CMK (cell line): ENCODE measurements at places on chromosomes 11 and 22.

DNA sequence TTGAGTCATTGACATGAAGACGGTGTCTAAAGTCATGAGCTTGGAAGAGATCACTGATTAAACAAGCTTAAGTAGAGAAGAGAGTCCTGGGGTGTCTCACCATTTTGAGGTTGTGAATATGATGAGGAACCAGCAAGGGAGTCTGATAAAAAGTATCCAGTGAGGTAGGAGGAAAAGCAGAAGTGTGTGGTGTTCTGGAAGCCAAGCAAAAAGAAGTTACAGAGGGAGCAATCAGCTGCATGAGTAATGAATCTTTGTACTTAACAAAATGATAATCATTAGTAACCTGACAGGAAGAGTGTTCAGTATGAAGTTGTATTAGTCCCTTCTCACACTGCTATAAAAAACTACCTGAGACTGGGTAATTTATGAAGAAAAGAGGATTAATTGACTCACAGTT, 131.3 kb downstream of the C11orf87 start:
- DNase-seq, result no peak

- no peak for DNase-seq
These were observed 182.0 kb downstream of the CWF19L2 start for GRCh38 chr11:107275632-107276031.

GRCh38 chr11:95450547-95451123, 219.6 kb upstream of the SESN3 start:
- no peak for DNase-seq

DNA sequence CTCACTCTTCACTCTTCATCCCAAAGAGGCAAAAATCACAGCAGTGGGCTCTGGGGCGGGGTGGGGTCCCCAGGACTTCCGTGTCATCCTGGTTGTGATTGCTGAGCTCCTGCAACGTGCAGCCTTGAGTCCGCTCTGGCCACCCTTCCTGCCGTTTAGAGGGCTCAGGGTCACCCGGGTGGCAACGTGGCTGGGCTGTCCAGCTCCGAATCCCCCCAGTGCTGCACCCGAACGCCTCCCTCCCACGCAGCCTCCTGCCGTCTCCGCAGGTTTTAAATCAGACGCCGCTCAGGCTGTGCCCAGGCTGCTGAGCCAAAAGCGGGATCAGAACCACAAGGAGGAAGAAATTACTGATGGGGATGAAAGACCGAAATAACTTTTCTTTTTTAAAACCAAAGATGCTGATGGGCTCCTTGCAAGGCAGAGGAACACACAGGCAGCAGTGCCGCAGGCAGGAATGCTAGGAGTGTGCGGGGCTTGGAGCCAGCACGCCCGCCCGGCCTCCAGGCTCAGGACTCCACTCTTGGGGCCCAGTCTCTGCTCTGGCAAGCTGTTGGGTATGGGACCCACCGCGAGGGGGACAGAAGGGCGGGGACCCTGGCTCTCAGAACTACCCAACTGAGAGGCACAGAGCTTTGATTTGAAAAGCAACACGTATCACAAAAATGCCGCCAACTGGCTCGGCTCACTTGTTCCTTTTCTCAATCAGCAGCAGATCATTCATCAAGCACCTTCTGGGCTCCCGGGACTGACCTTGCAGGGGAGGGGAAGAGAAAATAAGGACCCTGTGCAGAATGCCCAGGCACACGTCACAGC, 313.0 kb downstream of the CTTN start:
- no peak for DNase-seq

DNA sequence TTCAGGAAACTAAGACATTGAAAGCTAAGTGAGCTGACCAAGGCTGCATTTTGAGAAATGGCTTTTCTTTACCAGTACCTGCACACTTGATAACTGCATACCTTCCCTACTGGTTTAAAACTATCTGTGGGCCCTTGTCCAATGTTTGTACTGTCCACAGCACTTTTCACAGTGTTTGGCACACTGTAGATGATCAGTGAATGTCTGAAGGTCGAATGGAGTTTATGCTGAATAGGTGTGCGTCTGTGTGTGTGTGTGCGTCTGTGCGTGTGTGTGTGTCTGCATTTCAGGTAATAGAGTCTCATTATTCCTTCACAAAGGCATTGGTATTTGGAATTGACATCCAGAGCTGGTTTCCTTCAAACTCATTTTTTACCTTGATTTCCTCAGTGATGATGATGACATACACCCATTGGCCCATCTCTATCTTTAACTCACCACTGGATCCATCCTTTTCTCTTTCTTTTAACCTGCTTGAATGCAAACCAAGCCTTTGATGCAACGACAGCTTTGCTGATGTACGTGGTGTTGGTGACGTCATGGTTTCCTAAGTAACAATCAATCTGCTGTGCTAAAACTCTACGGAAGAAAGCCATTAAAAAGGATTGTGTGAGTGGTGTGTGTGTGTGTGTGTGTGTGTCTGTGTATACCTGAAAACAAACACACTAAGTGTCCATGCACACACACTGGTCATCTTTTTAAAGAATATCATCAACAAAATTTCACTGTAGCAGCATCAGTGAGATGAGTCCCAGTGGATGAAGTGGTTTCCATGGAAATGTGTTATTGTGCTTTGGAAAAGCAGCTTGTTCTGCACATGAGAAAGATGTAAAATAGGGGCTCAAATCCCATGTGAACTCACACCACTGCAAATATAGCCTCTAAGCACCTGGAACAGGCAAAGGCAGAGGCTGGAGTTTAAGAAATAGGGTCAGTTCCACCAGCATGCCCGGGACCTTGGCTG, 490.2 kb upstream of the B3GAT1 start:
- no peak for DNase-seq

GRCh38 chr11:34793666-34794065, 122.5 kb downstream of the APIP start:
- DNase-seq, result no peak

DNA sequence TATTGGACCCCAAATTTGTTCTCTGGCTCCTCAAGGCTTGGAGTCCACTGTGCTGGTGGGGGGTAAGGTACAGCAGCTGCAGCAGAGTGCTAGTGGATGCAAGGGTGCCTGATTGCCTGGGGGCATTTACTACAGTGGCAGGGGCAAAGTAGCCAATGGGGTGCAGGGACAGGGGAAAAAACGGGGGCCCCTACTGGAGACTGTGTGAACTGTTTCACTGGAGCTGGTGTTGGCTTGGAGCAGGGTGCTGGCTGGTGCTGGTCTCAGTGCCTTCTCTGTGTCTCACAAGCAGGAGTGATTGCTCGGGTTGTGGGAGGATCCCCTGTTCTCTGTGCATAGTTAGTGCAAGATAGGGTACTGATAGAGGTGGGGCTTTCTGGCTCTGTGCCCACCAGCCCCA, 935.9 kb downstream of the JRKL start:
- no peak for DNase-seq

- no peak for DNase-seq
These were observed 51.7 kb downstream of the CYB5R2 start for GRCh38 chr11:7621554-7621953.

- no peak for DNase-seq
These were observed 59.6 kb downstream of the TRMU start for GRCh38 chr22:46395145-46395544.

- DNase-seq, result no peak
These were observed 5.4 kb downstream of the BEST1 start for GRCh38 chr11:61955422-61956135.

GRCh38 chr22:49212002-49212401, 615.7 kb downstream of the BRD1 start:
- no peak for DNase-seq

GRCh38 chr11:115637599-115638241, 133.5 kb upstream of the CADM1 start:
- no peak for DNase-seq

GRCh38 chr22:40237788-40238424, 60.2 kb downstream of the TNRC6B start:
- no peak for DNase-seq

DNA sequence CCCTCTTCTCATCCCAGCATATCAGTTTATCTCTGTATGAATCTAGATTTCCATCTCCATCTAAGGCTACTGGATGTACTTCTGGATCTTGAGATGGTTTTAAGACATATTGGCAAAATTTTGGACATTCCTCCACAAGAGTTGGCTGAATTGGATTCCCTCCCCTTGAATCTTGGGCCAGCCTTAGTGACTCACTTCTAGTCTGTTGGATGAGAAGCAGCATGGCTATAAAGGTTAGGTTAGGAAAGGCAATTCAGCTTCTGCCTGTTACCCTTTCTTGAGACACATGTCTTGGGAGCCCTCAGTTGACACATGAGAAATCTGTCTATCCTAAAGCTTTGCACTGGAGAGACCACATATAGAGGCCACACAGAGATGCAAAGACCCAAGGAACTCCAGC, 73.0 kb upstream of the PGR start:
- DNase-seq, result no peak

DNA sequence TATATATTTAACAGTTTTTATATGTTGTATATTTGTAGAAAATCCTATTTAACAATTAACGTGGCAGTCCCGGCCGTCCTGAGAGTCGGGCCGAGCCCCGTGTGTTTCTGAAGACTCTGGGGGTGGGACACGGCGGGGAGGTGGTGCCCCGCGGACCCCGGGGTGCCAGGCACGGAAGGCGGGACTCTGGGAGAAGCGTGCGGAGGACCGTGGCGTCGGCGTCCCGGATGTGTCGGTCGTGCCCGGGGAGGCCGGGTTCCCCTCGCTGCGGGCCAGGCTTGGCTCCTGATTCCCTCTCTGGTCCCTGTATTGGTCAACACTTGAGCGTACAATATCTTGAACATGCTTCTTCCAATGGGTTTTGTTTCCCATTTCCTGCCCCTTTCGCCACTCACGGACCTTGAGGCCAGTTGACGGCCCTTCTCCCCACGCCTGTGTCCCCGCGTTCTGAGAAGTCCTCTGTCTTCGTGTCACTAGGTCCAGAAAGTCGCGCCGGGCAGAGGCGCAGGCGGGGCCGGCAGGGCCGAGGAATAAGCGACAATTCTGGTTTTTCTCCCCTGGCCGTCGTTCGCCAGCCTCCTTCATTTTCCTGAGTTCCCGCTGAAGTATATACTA, 1076.7 kb downstream of the BRD1 start:
- DNase-seq, result no peak

GRCh38 chr22:44246615-44247326, 66.0 kb downstream of the SHISAL1 start:
- DNase-seq, result no peak

- DNase-seq, result no peak
These were observed 190.8 kb downstream of the TTC28 start for GRCh38 chr22:28488825-28489224.

- no peak for DNase-seq
These were observed 1.3 kb upstream of the MLC1 start for GRCh38 chr22:50086526-50086925.

DNA sequence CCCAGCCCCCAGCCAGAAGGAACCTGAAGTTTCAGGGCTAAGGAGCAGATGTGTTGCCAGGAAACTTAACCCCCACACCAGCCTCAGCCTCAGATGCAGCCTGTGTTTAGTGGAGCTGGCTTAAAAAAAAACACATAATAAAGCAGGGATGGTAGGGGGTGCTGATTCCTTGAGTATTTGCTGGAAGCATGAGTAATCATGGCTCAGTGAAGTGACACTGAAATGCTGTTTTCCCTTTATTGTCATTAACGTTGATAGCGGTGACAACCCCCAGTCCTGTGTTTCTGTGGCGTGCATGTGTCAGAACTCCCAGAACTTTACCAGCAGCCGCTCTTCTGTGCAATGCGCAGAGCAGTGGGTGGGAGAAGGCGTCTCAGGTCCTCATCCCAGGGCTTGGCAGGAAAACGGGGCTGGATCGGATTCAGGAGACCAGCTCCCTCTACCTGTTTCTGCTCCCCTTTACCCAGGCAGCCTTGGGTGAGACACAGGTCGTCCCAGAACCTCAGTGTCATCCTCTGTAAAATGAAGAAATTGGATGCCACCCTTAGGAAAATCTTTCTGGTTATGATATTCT, 1282.1 kb downstream of the TBC1D22A start:
- no peak for DNase-seq

GRCh38 chr11:102430158-102430836, 22.3 kb downstream of the TMEM123 start:
- no peak for DNase-seq

GRCh38 chr11:59283825-59284772, 71.4 kb upstream of the MPEG1 start:
- no peak for DNase-seq

- DNase-seq, result no peak
These were observed 736.4 kb downstream of the KCNA4 start for GRCh38 chr11:29280452-29280851.

GRCh38 chr11:85735876-85736460, 50.0 kb upstream of the CCDC89 start:
- DNase-seq, result no peak

- DNase-seq, result no peak
These were observed 73.8 kb upstream of the PARVA start for GRCh38 chr11:12303421-12304149.

DNA sequence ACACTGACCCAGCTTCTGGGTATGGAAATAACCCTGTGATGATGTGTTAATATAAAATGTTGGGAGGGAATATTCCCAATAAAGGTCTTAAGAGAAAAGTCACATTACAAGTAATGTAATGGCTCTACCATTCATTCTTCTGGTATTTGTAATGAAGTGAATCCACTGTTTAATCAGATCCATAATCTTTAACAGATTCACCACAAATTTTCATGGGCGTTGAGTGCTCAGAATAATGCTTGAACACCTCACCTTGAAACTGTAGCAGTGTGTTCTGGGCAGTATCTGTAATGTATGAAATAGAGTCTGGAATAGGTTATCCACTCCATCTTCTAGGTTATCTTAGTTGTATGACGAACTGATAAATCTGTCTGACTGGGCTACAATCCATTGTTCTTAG, 26.6 kb upstream of the CRTAM start:
- no peak for DNase-seq

- no peak for DNase-seq
These were observed 14.6 kb upstream of the ADSL start for GRCh38 chr22:40331706-40332105.

GRCh38 chr11:64863391-64864060, 14.9 kb downstream of the EHD1 start:
- DNase-seq, result no peak

- no peak for DNase-seq
These were observed 206.3 kb downstream of the DDX10 start for GRCh38 chr11:108871152-108871551.

GRCh38 chr22:19176175-19176643, 2.3 kb downstream of the SLC25A1 start:
- no peak for DNase-seq
